H1 (cell line): ENCODE measurements at places on chromosomes 6 and 20. TPM values are rescaled to one million over a fixed set of nuclear protein-coding genes. Genes with fewer than 3 reads are reported as not detected.

Gene LHFPL5
- total RNA-seq, result not detected in 2 replicates

Gene EPHA7
- 6.1 and 6.8 TPM in 2 replicates for total RNA-seq

Gene RNF182
- 10.7 and 13.0 TPM in 2 replicates for total RNA-seq

Gene SLC17A1
- not detected in 2 replicates for total RNA-seq

Gene CCN6
- not detected in 2 replicates for total RNA-seq
